Osteoblast (primary cell): ENCODE measurements at places on chromosomes 4 and X. TPM values are rescaled to one million over a fixed set of nuclear protein-coding genes. Genes with fewer than 3 reads are reported as not detected.

Gene CABS1
- not detected in 2 replicates for total RNA-seq

Gene TCP11X2
- total RNA-seq = not detected in 2 replicates

Gene ODAPH
- total RNA-seq = not detected in 2 replicates

DNA sequence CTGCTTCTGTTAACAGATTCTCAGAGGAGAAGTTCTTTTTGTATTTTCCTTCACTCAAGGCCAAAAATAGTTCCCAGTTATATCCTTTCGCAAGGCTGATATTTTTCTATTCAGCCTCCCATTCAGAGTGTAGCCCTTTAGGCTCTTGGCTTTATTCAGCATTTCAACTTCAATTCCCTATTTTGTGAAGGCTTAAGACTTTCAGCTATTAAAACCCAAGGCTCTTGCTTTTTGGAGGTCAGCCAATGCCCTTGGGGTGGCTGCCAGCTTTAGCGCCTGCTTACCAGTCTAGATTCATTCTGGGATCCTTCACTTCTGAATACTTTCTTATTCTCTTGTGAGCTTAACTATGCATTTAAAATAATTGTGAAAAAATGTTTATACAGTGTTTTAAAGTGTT is 57.3 kb upstream of the ADGRA3 start:
- DNase-seq = no peak

GRCh38 chrX:148947399-148947975 is 447.1 kb downstream of the AFF2 start:
- no peak for DNase-seq

- no peak for DNase-seq
Measured at GRCh38 chr4:140250989-140251552, 97.1 kb upstream of the MAML3 start.

- no peak for DNase-seq
Measured at GRCh38 chr4:6692806-6693205, 872 bp upstream of the S100P start.
